CD4-positive, alpha-beta T cell treated with Interleukin-21 for 1 hour (primary cell): ENCODE measurements at places on chromosomes 5 and 9.

GRCh38 chr5:165808335-165808734, 2302.9 kb downstream of the MAT2B start:
- DNase-seq, result no peak

DNA sequence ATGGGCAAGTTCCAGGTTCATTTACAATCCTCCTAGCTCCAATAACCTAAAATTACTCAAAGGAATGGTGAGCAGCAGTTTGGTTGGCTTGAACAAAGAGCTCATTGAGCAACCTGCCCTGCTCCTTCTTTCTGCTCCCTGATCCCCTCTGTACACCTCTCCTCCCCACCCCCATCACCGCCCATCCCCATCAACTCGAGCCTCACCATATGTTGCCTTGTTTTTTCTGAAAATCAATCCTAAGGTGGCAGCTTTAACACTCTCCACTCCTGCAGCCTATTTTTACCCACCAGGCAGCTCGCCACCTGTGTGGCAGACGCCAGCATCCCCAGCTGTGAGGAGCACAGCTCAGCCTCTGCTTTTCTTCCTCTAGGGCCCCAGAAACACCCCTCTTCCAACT, 533.4 kb upstream of the BRINP1 start:
- no peak for DNase-seq

DNA sequence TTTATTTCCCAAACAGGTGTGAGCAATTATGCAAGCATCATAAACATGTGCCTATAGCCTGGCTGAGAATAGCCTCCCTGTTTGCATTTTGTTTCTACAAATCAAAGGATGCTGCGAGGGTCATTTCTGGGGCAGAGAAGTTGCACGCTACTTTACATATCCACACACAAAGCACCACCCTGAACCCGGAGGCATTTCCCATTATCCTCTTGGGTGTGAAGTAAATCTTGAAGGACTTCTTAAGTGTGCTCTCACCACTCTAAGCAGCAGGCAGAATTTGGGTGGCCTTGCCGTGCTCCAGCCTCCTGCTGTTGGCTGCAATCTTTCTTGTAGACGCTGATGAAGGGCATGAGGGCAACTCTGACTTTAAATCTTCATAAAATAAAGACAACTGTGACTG, 124.0 kb upstream of the TLE4 start:
- DNase-seq, result no peak

DNA sequence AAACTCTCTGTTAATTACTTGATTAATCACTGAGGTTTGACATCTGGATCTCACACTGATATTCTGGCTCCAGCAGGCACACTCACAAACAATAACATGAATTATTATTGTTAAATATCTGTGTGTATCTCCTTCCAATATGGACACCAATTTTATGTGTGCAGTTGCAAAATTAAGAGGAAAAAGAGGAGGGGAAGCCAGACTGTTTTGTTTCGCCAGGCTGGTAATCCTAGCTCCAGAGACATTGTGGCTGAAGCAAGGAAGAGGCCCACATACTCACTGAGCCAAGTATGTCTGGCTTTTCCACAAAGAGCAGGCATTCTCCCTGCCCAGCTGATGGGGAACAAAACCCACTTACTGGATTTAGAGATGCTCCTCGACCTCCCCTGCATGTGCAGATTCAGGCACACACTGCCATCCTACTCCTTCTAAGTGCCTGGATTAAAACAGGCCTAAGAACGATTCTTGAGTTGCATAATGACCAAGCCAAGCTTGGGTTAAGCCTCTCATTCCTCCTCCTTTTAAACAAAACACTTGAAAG, 181.9 kb downstream of the ESM1 start:
- DNase-seq, result no peak

- DNase-seq, result no peak
Measured at GRCh38 chr5:158200619-158201018, 341.7 kb upstream of the CLINT1 start.

- no peak for DNase-seq
Measured at GRCh38 chr5:172168311-172168710, 19.7 kb downstream of the STK10 start.

DNA sequence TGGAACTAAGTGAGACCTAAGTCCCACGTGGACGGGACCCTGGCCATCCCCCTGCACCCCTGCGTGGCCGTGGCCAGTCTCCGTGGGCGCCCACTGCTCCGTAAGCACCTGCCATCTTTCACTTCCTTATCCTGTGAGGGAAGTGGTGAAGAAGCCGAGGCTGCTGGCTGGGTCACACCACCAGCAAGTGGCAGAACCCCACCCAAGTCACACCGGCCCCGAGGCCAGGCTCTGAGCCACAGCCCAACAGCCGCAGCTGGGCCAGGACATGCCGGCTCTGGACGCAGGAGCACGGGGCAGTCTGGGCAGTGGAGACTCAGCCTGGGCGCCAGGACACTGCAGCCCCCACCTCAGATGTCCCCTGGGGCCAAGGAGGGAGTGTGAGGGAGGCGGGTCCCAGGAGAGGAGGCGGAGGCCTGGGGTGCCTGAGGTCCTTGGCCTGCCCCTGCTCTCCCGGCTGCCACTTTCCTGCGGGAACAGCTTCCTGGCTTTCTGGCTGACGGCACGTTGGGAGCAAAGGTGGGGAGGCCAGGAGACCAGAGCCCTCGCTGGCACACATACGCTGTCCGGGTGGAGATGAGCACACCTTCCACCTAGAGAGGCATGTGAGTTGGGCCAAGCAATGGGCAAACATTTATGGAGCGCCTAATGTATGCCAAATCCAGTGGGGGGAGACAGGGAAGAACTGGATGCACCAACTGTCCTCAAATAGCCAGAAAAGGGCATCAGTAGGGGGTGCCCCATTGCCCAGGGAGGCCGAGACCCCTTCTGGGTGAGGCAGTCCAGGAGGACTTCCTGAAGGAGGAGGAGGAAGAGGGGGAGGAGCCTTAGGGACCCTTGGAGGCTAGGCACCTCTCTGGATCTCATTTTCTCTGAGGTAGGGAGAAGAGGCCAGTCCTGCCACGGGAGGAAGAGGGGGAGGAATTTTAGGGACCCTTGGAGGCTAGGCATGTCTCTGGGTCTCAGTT, 43.9 kb upstream of the EGFL7 start:
- DNase-seq, result peak; percentile 34

GRCh38 chr9:98375138-98375726, 119.8 kb upstream of the TBC1D2 start:
- DNase-seq, result no peak

DNA sequence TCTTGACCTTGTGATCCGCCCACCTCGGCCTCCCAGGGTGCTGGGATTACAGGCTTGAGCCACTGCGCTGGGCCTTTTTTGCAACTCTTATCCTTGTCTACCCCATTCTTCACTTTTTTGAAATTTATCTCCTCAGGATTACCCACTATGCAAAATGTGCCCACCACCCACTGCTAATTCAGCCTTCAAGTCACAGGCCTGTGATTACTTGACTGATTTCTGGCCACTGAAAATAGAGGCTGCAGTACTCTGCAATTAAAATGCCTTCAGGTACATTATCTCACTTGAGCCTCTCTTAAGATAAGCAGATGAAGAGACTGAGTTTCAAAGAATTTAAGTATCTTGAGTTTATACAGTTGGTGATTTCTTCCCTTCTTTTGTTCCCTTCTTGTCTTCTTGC, 112.4 kb upstream of the SPATA31D4 start:
- DNase-seq, result no peak

DNA sequence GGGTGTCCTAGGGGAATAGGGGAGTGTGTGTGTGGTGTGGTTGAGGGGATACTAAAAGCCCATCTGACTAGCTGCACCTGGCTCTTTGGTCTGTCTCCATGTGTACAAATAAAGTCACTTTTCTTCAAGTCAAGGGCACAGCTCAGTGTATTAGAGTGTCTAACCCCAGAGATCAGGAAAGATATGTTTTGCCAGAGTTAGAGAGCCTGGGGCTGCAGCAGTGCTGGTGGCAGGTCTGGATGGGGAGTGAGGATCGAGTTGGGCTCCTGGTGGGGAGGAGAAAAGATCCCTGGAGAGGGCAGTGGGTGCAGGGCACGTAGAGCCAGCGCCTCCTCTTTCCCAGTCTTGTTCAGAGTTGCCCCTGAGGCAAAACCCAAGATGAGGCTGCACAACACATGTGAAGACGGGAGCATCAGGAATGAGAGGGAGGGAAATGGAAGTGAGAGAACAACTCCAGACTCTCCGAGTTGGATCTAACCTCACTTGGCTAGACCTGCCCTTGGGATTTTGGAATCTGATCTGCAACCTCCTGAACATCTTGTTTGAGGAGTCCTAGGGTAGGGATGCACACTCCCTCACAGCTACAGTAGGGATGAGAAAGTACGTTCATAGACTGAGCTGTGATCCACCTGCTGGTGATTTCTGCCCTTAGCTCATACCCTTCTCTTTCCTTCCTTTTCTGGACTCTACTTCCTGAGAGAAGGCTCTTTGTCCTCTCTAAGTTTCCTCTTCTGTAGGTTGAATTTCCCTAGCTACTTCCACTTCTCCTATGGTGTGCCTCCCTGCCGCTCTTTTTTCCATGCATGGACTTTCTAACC, 309.9 kb downstream of the ZSWIM6 start:
- DNase-seq, result no peak

GRCh38 chr9:21970800-21971640, 23.2 kb downstream of the CDKN2A start:
- no peak for DNase-seq

- no peak for DNase-seq
Measured at GRCh38 chr9:84850830-84851392, 181.4 kb downstream of the NTRK2 start.

DNA sequence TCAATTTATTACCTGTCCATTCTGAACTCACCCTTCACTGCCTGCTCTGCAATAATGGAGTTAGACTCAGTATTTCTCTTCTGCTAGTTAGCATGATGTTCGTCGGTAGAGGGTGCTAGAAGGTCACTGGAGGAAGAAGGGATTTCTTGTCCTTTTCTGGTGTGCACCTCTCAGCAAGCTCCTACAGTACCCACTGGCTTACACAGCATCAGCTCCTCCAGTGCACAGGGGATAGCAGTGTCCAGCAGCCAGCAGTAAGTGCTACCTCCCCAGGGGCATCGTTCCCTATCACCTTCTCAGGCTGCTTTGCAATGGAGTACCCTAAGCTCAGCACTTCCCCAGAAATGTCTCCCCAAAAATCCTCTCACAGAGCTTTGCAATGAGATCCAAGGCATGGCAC, 45.9 kb upstream of the APC start:
- DNase-seq, result peak; percentile 26

- no peak for DNase-seq
Measured at GRCh38 chr9:120713257-120714087, 798 bp downstream of the MEGF9 start.

DNA sequence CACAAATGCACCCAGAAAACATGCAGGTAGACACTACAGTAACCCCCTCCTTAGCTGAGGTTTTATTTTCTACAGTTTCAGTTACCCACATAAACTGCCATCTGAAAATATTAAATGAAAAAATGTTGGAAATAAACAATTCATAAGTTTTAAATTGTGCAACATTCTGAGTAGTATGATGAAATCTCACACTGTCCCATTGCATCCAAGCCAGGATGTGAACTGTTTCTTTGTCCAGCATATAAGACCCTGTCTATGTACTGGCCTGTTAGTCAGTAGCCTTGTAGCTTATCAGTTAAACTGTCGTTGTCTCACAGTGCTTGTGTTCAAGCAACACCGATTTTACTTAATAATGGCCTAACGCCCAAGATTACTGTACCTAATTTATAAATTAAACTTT, 630.5 kb downstream of the ANXA1 start:
- DNase-seq, result no peak

GRCh38 chr5:147966829-147967228, 60.5 kb upstream of the C5orf46 start:
- no peak for DNase-seq

- DNase-seq, result no peak
Measured at GRCh38 chr9:98038958-98039357, 17.6 kb upstream of the NANS start.

- DNase-seq, result no peak
Measured at GRCh38 chr5:159405611-159406031, 75.3 kb upstream of the IL12B start.

GRCh38 chr5:113095831-113096230, 119.2 kb downstream of the DCP2 start:
- DNase-seq, result no peak

DNA sequence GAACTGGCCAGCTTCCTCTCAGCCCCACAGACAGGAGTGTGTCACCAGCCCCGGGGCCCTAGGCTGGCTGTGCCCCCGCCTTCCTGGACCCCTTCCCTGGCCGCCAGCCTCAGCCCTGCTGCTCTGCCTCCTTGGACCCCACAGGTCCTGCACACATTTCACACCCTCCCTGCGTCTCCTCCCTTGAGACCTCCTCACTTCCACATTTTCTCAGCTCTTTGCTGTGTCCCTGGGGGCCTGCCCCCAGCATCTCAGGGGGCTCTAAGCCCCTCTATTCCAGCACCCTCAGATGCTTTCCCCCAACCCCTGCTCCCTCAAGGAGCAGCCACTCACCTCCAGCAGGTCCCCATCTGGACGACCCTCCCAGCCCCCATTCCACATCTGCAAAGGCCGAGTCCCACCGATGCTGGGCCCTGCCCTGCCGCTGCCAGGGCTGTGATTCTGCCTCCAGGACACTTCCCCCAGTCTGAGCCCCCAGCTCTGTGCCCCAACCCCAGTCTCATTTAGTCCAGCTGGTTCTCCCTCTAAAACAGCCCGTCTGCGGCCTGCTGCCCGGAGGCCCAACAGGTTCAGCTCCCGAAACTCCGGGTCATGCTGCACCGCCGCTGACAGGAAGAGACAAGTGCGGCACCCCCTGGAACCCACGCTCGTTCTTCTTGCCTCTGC, 4.2 kb downstream of the SLC34A3 start:
- no peak for DNase-seq

- DNase-seq, result no peak
Measured at GRCh38 chr9:129272348-129273025, 94.4 kb upstream of the IER5L start.

- no peak for DNase-seq
Measured at GRCh38 chr5:138011991-138012390, 20.9 kb downstream of the FAM13B start.

DNA sequence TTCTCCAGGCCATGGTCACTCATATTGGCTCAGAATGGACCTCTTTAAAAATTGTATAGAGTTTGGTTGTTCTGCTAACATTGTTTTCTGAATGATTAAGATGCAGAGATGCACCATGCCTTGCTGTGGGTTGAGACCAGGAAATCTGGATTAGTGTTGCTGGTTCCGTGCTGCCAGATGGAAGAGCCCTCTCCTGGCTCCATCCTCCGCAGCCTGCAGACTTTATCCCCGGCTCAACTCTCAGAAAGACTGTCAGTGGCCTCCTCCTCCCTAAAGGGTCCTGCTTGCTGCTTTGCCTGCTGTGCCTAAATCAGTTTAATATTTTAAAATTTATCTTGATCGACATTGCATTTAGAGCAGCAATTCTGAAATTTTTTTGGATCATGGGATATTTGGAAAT, 196.7 kb downstream of the TENT4A start:
- DNase-seq, result no peak

DNA sequence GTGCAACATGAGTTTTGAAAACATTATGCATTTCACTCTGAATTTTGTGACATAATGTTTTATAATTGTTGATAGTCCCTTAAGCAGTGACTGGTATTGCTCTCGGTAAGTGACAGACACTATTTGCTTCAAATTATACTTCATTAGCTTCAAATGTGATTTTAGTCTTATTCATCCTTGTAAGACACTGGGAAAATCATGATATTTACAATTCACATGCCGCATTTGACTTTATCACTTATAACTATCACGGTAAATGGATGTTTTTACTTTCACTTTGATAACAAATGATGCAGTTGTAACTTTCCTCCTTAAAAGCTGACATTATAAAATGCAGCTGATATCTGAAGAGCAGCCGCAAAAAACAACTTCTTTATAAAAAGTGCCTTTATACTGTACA, 44.1 kb upstream of the ITGA2 start:
- no peak for DNase-seq

- DNase-seq, result no peak
Measured at GRCh38 chr5:78889369-78890140, 95.6 kb downstream of the ARSB start.
